Pericardium fibroblast (primary cell): ENCODE measurements at places on chromosomes 1 and 21. TPM values are rescaled to one million over a fixed set of nuclear protein-coding genes. Genes with fewer than 3 reads are reported as not detected.

The SUSD4 gene
- 0.47 TPM in 1 of 2 replicates, not detected in the other for total RNA-seq

The RPTN gene
- total RNA-seq = not detected in 2 replicates

The GJA8 gene
- total RNA-seq = not detected in 2 replicates

The TMPRSS15 gene
- not detected in 2 replicates for total RNA-seq

The BRINP3 gene
- total RNA-seq = 0.70 TPM in 1 of 2 replicates, not detected in the other

The PTPRU gene
- 26.8 and 35.8 TPM in 2 replicates for total RNA-seq

The KANK4 gene
- total RNA-seq = under 0.01 and 0.43 TPM in 2 replicates

The TCHHL1 gene
- not detected in 2 replicates for total RNA-seq
